AML-193 (cell line): ENCODE measurements at places on chromosomes 7 and 10.

GRCh38 chr7:26485367-26485934 lies 193.8 kb downstream of the SNX10 start:
- no peak for DNase-seq

- no peak for DNase-seq
Observed at GRCh38 chr10:22833781-22834180, 94.1 kb upstream of the ARMC3 start.

DNA sequence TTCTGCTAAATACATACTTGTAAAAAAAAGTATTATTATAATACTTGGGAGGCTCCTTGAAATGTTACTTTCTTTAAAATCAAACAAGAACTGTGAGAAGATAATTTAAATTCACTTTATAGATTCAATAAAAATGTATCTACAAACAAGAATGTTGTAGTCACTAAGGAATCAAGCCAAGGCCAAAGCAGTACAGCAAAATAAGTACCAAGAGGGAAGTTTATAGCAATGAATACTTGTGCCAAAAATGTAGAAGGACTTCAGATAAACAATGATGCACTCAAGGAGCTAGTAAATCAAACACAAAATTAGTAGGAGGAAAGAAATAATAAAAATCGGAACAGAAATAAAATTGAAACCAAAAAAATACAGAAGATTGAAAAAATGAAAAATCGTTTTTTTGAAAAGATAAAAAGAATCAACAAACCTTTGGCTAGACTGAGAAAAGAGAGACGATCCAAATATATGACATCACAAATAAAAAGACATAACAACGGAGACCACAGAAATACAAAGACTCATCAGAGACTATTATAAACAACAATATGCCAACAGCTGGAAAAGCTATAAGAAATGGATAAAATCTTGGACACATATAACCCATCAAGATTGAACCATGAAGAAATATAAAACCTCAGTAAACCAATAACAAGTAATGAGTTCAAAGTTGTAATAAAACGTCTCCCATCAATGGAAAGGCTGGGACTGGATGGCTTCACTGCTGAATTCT lies 286.0 kb upstream of the TMEM229A start:
- DNase-seq: no peak

- no peak for DNase-seq
Observed at GRCh38 chr7:147804032-147804431, 786.5 kb upstream of the C7orf33 start.

DNA sequence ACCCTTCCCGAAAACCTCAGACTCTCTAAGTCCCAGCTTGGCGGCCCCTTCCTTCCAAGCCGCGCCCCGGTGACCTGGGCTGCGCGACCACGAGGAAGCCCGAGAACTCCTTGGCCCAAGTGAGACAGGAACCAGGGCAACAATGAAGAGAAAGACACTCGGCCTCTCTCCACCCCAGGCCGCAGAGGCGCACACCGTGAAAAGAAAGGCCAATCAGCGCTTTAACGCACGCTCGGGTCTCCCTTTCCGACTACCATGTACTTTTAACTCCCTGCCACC lies 166.4 kb upstream of the PPP1R3A start:
- DNase-seq: no peak

GRCh38 chr10:108132303-108132702 lies 967.8 kb upstream of the SORCS1 start:
- DNase-seq: no peak

DNA sequence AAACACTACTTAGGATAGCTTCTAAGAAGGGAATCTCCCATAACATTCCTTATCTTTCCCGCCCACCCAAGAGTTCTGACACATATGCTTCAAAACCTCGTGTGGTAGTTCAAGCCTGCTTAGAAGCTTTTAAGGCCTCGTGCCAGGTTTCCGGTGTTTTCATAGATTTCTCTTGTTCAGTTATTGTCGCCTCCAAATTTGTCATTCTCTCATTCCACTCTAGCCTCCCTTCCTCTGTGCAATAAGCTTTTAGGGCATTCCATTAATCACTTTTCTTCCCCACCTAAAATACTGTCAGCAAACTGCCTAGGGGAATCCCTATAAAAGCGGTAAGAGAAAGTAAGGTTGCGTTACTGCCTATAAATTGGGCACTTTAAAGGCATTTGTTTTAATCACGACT lies 718 bp upstream of the BPGM start:
- no peak for DNase-seq
